ENCODE measurements at places on chromosomes 6 and 20. TPM values are rescaled to one million over a fixed set of nuclear protein-coding genes. Genes with fewer than 3 reads are reported as not detected.

KHDC1L gene
- not detected for total RNA-seq

ARMC2 gene
- not detected for total RNA-seq

VSX1 gene
- not detected for total RNA-seq

HTR1E gene
- not detected for total RNA-seq

COL9A3 gene
- total RNA-seq, result 1.0 TPM

PTCRA gene
- 0.24 TPM for total RNA-seq

BTN1A1 gene
- 1.1 TPM for total RNA-seq

DNA sequence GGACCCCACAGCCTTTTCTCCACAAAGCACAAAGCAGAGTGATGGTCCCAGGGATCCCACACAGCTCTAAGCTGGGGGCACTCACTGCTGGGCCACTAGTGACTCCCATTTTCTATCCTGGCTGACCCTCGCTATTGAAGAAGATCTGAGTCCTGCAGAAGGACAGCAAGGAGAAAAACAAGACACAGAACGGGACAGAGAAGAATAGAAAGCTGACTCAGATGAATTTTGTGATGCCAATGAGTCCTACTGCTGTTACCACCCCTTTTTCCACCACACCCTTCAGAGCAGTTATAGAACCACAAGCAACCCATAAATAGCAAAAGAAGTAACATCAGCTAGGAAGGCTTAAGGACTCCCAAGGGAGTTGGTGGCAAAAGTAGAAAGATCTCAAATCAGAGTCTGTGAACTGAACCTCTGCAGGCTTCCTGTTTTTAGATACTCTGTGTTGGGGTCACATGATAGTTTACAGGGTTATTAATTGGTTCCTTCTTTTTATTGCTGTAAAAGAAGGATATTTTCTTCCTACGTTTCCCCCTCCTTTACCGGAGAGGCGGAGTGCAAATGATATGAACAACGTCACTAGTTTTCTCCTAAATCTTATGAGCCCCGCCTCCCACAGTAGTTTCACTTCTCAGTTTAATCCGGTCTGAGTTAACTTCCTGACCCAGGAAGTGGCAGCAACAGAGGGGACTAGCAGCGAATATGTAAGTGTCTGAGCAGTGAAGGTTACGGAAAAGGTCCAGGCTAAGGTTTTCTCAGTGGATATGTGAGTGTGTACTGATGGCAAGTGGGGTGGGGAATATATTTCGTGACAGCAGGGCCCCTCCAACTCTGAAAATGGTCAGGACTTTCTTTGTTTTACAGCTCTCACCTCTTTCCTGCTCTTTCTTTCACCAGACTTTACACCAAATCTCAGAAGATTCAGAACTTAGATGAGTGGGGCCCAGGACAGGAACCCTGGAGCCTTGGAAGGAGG is at the start of gene TRIM38:
TRIM38 (plus strand) TSS at position 654 of the 979 bp plus-strand sequence. CDS start 3,721 bp downstream, outside the sequence.
- DNase-seq, result peak; percentile 85

DNA sequence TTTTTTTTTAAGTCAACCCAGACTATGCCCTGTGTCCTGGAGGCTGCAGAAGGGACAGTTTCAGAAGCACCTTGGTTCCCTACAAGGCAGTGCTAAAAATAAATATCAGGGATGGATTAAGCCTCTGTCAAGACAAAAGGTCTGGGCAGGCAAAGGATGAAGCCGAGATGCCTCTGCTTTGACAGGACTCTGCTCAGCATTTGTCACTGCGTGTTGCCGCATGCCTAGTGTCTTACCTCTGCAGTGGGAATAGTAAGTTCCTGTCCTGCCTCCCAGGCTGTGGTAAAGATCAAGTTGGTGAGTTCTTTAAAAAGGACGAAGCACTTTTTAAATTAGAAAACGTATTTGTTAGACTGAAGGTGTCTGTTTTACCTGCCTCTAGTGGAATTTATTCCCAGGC is 15.1 kb downstream of the AAR2 start:
- no peak for DNase-seq

DNA sequence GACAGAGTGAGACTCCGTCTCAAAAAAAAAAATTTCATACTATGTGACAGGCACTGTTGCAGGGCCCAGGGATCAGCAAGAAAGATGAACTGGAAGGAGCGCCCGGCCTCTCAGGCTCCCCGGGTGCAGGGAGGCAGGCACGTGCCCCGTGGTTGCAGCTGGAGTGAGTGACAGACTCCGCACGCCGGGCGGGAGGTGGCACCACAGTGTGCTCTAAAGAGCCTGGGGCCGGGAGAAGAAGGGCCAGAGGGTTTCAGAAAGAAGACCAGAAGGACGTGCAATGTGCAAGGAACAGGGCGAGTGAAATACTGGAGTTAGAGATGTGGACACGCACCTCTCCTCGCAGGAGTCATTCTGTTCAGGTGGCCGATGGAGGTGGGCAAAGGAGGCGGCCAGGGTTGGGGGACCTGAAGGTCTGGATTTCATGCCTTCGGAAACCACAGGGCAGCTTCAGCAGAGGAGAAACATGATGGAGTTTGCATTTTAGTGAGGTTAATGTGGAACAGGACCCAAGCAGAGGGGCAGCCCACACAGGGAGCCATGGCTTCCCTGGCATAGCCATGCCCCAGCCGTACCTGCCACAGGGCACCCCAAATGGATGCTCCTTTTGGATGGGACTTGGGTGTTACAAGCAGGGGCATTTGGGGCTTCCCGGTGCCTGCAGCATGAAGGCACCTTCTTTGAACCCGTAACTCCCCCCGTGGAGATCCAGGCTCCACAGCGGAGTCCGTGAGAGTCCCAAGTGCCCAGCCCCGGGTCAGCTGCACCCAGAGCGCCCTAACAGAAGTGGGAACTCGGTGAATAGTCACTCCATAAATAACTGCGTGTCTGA is 226.2 kb downstream of the ERMARD start:
- no peak for DNase-seq

DNA sequence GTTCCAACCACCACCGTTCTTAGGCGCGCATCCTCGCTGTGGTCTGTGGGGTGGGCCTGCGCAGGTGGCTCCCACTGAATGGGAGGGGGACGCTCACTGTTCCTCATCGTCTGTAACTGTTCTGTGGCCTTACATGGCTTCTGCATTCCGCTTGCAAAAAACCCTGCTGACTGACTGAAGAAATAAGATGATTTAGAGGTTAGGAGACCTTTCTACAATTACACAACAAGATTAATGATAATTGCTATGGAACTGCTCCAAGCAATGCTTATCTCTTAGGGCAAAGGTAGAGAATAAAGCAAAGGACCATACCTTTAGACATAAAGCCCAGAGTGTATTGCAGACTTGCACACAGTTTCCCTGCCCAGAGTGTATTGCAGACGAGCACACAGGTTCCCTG is 14.4 kb upstream of the DACT2 start:
- DNase-seq, result no peak

DNA sequence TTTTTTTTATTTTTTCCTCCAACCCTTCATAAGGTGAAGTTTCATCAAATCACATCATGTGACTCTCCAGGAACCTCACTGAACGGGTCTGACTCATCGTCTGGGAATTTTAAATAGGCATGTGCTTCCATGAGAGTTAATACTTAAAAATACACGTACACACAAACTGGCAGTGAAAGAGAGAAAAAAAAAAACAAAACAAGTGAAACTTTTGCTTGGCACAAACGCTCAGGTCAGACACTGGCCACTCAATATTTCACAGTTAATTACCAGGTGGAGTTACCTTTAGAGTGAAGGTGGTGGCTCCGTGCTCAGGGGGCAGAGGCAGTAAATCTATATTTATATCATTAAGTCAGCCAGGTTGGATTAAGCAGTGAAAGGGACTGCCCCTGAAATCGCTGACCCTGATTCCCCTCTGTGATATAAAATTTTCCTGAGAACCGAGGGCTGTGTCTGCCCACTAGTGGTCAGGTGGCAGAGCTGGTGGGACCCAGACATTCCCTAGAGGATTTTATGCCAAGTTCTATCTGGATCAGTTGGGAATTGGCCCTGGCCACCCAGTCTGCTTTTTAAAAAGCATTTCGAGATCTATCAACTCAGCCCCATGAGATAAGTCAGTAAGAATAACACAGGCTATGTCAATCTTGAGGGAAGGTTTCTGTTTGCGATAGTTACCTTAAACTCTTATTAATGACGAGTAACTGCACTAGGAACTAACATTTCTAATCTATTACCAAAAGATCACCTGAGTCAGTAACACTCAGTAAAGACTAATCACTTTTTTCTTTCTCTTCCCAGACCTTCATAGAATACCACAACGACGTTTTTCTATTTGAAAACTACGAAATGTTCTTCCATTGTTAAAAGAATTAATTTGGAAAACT is 259.1 kb downstream of the HDGFL1 start:
- no peak for DNase-seq

- no peak for DNase-seq
These were observed 3.9 kb upstream of the SDCBP2 start for GRCh38 chr20:1332749-1333300.

- DNase-seq, result no peak
These were observed 535 bp upstream of the CCDC170 start for GRCh38 chr6:151493161-151493803.

GRCh38 chr20:38460040-38460623 is 12.5 kb upstream of the RALGAPB start:
- no peak for DNase-seq

DNA sequence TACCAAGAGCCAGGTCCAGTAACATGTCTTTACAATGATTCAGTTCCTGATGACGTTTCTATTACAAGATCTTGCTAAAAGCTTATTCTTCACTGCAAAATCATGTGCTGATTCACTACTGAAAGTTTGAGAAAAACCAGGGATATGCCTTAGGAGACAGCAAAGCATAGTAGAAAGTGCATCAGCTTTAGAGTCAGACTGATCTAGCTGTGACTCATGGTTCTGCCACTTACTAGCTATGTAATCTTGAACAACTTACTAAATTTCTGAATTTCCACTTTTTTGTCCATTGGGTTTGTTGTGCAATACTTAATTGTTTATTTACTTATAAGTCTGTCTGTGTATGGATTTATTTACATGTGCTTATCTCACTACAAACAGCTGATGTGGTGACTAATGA is 198.5 kb upstream of the RSPO3 start:
- DNase-seq, result no peak

- no peak for DNase-seq
These were observed 63.0 kb downstream of the ABHD12 start for GRCh38 chr20:25327521-25328235.

Measured in GM12878 (cell line).